ENCODE measurements at places on chromosomes 3 and 15. TPM values are rescaled to one million over a fixed set of nuclear protein-coding genes. Genes with fewer than 3 reads are reported as not detected.

DNA sequence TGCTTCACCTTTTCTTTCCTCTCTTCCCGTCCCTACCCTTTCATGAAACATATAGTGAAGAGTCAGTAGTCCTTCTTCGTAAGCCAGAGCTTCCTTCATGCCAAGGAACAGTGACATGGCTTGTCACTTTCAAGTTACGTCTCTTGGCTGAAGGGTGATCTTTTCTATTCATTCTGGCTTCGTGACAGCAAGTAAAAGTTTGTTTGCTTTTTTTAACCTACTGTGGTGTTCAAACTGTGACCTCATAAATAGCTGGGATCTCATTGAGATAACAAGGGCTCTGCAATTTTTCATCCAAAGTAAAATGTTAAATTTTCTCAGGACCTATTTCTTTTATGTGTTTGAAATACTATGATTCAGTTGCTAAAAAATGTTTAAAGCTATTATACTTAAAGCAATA, 10.5 kb downstream of the CDIN1 start:
- DNase-seq: no peak

- DNase-seq: no peak
Observed at GRCh38 chr3:123752228-123752627, 131.9 kb downstream of the MYLK start.

DNA sequence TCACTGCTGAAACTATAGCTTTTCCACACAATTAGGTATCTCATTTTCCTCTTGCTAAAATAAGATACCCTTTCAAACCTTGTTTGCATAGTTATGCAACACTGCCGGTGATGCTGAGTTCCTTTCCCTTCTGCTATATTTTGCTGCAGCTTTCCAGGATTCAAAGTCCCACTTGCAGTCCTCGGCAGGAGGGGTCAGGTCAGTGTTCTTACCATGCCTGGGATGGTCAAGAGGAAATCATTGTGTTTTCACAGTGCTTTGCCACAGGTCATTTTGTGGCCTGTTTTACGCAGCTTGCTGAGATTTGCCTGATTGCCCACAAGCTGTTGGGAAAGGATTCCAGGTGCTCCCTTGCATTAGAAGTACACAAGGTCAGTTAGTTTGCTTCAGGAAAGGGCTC, 156.9 kb downstream of the B3GALNT1 start:
- no peak for DNase-seq

GRCh38 chr15:99452010-99452409, 113.8 kb upstream of the MEF2A start:
- DNase-seq: no peak

DNA sequence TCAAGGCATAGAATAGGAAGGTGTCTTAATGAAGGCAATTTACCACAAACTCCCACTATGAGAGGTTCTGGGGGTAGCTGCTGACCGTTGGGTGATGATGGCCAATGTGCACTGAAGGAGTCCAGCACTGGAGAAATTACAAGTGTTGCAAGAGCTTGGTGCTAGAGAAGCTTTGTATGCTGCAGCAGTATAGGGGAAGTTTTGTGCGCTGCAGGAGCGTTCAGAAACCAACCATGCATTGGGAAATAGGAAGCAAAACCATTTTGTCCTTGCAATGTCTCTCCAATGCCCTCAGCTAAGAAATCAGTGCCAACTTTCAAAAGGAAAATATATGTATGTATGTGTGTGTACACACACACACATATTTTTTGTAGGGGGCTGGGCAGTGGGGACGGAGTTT, 441.6 kb upstream of the NAALADL2 start:
- no peak for DNase-seq

DNA sequence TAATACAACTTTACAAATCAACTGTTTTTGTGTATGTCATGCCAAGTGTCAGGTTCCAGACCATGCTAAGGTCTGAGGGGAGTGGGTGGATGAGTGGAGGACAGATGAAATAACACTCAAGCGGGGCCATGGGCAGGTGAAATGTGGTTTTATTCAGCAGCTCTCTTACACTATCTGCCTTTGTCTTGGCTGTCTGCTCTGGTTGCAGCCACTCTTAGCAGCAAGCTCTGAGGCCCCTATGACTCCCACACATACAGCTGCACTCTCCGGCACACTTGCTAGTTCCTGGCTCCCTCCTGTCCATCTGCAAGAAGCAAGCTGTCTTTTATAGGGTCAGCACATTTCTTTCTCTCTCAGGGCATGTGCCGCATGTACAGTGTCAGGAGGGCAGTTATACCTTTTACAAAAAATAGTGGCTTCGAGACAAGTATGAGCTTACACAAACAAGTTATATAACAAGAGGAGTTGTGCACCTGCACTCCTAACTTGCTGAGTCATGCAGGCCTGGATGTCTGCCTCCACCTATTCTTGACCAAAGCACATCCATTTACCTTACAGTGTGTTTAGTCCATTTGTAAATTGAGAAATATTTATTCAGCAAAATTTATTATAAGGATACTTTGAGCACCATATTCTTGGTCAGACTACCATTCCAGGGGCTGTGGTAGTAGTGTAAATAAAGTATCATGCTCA, 683.7 kb upstream of the CBLB start:
- no peak for DNase-seq

GRCh38 chr15:70902107-70902506, 9.5 kb downstream of the LRRC49 start:
- no peak for DNase-seq

DNA sequence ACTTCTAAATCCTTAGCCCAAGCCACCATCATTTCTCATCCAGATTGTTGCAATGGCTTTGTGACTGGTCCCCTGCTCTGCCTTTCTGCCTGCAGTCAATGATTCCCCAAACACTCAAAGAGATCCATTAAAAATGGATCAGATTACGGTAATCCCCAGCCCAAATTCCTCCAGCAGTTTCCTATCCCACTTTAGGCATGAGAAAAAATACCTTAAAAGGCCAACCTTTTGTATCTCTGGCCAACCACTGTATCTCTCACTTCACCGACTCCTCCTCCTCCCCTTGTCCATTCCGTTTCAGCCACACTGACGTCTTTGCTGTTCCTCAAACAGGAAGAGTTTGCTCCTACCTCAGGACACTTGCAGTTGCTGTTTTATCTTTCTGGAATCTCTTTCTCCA, 20.9 kb upstream of the IL1RAP start:
- no peak for DNase-seq

DNA sequence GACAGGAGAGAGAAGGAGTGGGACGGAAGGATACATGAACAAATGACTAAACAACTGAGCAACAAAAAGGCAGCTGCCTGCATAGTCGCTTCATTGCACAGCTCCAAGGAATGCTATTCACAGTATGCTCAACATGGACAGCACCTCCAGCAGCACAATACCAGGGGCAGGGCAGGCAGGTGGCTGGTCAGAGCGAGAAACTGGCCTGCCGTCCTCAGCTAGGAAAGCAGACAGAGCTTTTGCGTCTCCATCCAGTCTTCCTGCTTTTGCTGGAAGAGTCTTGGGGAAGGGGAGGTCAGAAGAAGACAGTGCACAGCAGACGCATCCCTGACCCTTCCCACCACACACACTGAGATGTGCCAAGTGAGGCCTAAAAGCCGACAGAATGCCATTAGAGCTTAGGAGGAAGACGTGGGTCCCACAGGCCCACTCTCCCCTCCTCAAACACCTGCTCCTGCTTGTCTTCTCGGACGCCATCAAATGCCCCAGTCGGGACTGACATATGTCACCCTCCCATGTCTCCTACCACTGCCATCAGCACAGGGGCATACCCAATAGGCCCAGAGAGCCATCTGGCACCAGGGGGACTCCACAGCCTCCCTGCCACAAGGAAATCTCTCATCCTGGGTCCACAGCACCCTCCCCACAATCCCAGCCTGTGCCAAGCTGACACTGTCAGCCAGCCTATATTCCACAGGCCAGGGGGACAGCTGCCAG, 3.9 kb downstream of the RAB6B start:
- DNase-seq: no peak

- no peak for DNase-seq
Observed at GRCh38 chr15:51706926-51707608, 25.8 kb downstream of the SCG3 start.

DNA sequence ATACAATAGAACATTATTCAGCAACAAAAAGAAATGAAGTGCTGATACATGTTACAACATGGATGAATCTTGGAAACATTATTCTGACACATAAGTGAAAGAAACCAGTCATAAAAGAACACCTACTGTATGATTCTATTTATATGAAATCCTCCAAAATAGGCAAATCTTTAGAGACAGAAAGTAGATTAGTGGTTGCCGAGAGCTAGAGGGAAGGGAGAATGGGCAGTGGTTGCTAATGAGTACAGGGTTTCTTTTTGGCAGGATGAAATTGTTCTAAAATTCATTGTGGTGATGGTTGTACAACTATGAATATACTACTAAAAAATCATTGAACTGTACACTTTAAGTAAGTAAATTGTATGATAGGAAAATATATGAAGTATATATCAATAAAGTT, 6.3 kb upstream of the LRRC58 start:
- no peak for DNase-seq

GRCh38 chr15:97966924-97967620, 6.6 kb downstream of the ARRDC4 start:
- no peak for DNase-seq

GRCh38 chr15:83993591-83993990, 242.0 kb upstream of the GOLGA6L4 start:
- DNase-seq: no peak

GRCh38 chr3:117217760-117218316, 508.3 kb downstream of the TUSC7 start:
- no peak for DNase-seq

- no peak for DNase-seq
Observed at GRCh38 chr15:60301024-60301423, 96.8 kb downstream of the ANXA2 start.

- no peak for DNase-seq
Observed at GRCh38 chr3:123780656-123781055, 103.5 kb downstream of the MYLK start.

- no peak for DNase-seq
Observed at GRCh38 chr3:51712038-51712420, 5.2 kb downstream of the GRM2 start.

GRCh38 chr3:165768680-165769079, 68.5 kb downstream of the BCHE start:
- no peak for DNase-seq

DNA sequence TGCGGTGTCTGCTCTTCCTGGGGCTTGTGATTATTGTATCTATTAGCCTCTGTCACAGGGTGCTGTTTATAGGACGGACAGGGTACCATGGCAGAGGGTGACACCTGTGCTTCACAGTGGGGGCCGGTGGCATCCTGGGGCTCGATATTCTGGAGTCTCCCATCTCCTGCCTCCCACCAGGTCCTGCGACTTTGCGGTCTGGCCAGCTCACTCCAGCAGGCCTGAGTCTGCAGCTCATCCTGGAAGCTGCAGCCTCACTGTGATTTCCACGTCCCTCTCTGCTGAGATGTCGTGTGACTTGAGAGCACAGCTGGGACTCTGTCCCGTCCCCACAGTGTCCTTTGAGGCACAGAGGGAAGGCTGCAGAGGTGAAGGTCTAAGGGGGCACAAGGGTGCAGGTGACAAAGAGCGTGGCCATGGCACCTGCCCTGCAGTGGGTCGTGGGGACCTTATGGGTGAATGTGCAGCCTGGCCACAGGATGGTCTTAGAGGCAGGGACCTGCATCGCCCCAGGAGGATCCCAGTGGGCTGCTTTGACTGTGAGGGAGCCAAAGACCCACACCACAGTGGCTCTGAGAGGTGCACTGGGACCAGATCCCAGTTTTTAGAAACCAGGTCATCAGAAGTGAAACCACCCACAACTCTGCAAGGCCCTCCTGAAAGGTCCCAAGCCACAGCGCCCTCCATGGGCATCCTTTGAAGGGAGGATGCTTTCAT, 172.8 kb downstream of the KLF13 start:
- no peak for DNase-seq

DNA sequence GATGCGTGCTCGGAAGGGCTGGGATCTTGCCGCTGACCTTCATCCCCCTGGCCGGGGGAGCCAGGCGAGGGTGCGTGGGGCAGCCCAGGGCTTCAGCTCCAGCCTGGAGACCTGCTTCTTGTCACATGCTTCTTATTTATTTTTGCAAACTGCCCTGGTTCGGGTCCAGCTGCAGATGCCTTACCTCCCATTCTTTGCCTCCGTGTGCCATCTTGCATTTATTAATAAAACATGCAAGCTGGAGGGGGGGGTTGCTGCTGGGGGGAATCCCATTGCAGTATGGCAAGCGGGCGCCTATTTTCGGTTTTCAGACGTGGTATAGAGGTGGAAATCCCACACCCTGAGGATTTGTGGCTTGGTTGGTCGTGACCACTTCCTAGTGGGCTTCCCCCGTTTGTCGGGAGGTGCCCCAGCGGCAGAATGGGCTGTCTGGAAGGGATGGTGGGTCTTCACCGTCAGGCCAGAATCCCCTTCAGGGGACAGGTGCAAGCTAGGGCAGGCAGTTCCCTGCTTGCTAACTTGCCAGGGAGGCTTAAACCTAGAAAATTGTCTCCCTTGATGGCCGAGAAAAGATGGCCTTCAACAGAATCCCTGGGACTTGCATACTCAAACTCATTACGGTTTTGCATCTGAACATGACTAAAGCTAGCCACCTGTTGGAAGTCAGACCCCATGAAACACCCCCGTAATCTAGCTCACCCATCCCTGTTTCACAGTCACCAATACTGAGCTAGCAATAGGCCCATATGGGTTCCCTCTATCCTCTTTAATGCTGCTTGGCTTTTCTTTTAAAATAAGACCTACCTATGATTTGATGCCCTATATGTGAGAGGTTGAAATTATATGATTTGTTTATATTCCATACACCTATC, 569 bp downstream of the TMEM266 start:
- DNase-seq: peak; percentile 28

DNA sequence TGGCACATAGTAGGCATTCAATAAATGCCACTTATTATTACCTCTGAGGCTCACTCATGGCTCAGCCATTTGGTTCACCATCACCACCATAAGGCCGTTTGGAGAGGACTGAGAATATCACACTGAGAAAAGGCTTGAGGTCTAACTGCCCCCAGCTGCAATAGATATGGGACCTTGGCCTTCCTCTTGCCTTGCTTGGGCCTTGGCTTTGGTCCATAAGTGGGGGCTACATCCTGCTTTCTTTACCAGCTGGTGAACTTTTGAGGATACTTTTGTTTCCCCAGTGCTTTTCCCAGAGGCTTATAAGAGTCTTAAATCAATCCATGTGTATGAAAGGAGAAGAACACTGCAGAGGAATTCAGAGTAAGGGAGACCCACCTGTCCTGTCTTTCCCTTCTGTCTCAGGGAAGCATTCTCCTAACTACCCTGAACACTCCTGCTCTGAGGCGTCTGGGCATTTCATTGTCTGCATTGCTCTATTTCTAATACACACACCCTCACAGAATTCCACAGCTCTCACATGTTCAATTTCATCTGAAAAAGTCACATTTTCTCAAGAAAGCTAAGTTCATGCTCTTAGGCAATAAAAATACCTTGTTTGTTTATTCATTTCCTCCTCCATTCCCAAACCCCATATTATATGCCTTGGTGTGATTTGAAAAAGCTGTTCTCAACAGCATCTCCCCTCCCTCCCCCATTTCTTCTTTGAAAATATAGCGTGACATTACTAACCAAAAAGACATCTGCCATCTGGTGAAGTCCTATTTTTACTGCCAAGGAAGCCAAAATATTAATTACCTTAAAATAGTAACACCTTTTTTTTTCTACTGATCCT, 22.5 kb upstream of the KCNMB2 start:
- no peak for DNase-seq

GRCh38 chr3:155425396-155425795, 131.9 kb upstream of the STRIT1 start:
- no peak for DNase-seq

BMF gene
- 25.7 TPM for total RNA-seq

ZSCAN2 gene
- total RNA-seq: 10.8 TPM

FOXL2NB gene
- not detected for total RNA-seq

SLC2A2 gene
- not detected for total RNA-seq

TMCO5A gene
- total RNA-seq: not detected

RTP1 gene
- total RNA-seq: not detected

DNAJB11 gene
- 55.7 TPM for total RNA-seq

ALCAM gene
- total RNA-seq: 12.4 TPM

CCR2 gene
- total RNA-seq: 174 TPM

ETFA gene
- 109 TPM for total RNA-seq

Data from activated CD4-positive, alpha-beta memory T cell treated with anti-CD3 and anti-CD28 coated beads, Interleukin-2, amount 10 ng/mL, durations not matched to agents 7 days and 5 days (primary cell).